Neural cell (in vitro differentiated cells): ENCODE measurements at places on chromosomes 1 and 21. TPM values are rescaled to one million over a fixed set of nuclear protein-coding genes. Genes with fewer than 3 reads are reported as not detected.

The TBX15 gene
- 0.10 TPM in 1 of 2 replicates, not detected in the other for polyA plus RNA-seq

The APOBEC4 gene
- polyA plus RNA-seq = not detected in 2 replicates

The MEGF6 gene
- polyA plus RNA-seq = 6.0 and 17.6 TPM in 2 replicates

The PLA2G2C gene
- not detected in 2 replicates for polyA plus RNA-seq

The DNM3 gene
- polyA plus RNA-seq = 33.2 and 37.1 TPM in 2 replicates

The COPA gene
- 75.0 and 75.6 TPM in 2 replicates for polyA plus RNA-seq

The UHMK1 gene
- polyA plus RNA-seq = 21.5 and 22.2 TPM in 2 replicates

The FAM110D gene
- polyA plus RNA-seq = 0.31 and 0.48 TPM in 2 replicates

The CYB561D1 gene
- polyA plus RNA-seq = 7.2 and 9.2 TPM in 2 replicates

The SLAMF9 gene
- not detected in 2 replicates for polyA plus RNA-seq
